ENCODE measurements at places on chromosomes 4 and X. TPM values are rescaled to one million over a fixed set of nuclear protein-coding genes. Genes with fewer than 3 reads are reported as not detected.

- no peak for DNase-seq
Measured at GRCh38 chr4:53556651-53557050, 34.6 kb downstream of the LNX1 start.

DNA sequence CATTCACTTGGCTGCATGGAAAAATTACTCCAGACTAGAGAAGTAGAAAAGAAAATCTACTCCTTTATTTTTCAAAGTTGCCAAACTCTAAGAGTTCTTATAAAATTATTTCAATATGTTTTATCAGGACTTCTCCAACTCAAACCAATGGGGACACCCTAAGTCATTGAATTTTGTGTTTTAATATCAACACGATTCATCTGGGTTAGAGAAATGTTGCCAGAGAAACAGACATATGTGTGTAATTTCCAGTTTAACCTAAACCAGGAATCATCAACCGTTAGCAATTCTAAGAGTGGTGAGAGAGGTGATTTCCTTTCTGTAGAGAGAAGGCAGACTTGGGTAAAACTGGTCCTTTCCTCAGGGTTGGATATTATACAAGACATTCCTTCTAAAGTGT is 291.8 kb downstream of the LDB2 start:
- no peak for DNase-seq

- no peak for DNase-seq
Measured at GRCh38 chr4:119794681-119795080, 166.1 kb upstream of the PDE5A start.

DNA sequence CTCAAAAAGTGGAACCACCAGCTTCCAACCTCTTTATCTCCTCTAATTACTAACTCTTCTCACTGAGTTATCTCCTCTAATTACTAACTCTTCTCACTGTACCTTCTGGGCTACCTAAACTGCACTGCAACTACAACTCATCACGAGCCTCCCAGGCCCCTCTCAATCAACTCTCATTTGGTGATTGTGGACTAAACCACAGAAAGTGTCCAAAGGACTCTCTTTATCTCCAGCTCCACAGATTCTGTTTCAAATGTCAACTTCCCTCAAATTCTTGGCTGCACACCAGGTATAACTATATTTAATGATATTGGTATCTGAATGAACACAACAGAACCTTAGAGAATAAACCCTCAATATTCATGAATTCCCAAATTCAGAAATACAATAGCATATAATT is 182.9 kb downstream of the MAML3 start:
- DNase-seq = no peak

- no peak for DNase-seq
Measured at GRCh38 chr4:176921256-176921655, 128.5 kb upstream of the VEGFC start.

DNA sequence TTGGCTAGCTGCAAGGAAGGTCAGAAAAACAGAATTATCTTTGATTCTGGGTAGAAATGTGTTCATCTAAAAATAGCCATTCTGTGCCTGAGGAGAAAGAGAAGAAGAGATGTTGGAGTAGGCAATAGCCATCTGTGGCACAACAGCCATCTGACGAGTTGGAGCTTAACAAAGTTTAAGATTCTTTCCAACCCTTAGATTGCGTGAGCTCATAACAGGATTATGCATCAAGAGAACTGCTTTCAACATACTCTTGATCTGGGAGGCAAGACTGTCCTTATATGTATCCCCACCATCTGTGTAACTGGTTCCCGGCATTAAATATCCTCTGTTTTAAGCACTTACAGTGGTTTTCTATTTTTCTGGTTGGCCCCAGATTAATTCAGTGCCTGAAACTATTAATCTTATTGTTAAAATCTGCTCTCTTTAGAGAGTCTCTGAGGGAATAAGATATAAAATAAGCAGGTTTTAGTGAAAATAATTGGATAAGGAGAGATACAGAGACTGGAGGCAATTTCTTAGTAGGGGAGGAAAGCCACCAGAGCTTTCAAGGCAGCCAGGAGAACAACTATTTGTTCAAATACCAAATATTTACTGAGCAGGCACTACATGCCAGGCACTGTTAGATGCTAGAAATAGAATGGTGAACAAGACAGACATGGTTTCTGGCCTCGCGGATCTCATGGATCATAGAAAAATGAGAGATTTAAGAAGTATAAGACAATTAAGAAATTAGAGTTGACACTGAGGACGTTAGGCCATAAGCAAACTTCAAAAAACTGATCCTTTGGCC is 398.0 kb downstream of the SMARCA1 start:
- no peak for DNase-seq

GRCh38 chr4:34365946-34366345 is 1878.4 kb downstream of the ARAP2 start:
- no peak for DNase-seq

DNA sequence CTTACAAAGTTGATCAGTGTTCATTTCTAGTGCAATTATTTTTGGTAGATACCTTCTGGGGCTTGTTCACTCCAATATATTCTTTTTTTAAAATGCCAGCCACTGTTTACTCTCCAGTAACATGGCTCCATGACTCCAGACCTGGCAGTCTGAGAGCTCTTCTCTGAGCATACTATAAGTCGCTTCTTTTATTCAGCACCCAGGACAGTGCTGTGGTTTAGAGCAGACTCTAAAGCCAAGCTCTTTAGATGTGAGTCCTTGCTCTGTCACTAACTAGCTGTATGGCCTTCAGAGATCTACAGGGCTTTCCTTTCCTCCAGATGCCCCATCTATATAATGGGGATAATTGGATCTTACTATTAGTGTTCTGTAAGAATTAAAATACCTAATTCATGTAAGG is 200.2 kb upstream of the FAM241A start:
- DNase-seq = no peak

DNA sequence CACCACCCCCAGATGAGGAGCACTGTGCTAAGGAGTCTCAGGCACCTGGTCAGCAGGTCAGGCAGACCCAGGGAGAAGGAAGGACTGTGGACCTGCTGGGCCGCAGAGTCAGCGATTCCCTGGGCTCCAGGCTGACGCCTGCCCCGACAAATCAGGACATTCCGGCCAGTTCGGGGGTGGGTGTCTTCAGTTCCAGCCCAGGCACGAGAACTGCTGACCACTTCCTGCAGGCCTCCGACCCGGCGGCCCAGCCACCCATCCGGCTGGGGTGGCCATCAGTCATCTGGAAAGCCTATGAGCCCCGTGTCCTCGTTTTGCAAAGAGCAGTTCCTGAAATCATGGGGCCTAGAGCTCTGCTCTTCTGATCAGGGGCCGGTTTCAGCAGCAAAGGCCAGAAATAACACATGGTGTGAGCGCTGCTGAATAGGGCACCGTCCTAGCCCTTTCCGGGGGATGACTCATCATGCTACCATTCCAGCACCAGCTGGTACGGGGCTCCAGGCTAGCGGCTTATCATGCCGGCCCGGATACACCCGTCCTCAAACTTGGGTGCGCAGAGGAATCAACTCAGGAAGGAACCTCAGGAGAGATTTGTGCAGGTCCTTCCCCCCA is 7.8 kb upstream of the SH3TC1 start:
- DNase-seq = no peak

GRCh38 chr4:36029951-36030350 is 214.4 kb downstream of the ARAP2 start:
- DNase-seq = no peak

DNA sequence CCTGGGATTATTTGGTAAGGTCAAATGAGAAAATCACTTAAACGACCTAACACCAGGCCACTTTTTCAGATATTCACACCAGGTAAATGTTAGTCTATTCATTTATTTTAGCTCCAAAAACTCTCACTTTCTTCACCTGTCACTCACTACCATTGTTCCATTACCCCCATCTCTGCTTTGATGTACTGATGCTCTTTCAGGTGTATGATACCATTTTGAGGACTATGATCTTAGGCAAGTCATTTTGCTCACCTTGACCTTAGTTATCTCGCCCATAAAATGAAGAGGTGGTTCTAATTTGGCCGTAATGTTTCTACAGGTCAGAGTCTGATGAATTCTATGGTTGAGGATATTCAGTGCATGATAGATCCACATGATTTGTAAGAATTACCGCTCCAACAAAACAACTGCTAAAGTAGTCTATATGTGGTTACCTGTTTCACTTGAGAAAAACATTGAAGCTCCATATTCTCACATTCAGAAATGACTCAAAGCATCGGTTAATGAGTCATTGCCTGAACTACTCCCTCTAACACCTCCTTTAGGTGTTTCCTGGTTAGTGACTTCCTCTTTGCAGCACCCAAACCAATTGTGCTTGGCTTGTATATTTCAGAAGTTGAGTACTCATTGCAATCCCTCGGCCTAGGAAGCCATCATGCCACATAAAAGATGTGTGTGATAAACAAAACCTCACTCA is 4.5 kb downstream of the DTHD1 start:
- DNase-seq = no peak

DNA sequence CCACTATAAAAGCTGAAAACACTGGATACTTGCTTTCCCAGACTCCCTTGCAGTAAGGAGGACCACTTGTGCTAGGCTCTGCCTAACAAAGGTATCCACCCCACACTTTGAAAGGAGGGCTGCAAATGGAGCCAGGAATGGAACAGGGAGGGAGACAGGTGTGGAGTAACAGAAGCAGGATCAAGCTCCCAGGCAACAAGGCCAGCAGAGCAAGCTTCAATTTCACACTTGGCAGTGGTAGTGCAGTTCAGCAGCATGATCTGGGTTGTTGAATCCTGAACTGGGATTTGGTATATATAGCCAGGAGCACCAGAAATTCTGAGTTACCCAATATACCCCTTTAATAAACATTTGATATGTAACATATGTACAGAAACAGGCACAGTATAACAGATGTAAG is 9.8 kb downstream of the LAMP2 start:
- DNase-seq = no peak

- DNase-seq = no peak
Measured at GRCh38 chr4:135538698-135539097, 1337.1 kb upstream of the PABPC4L start.

GRCh38 chrX:16975233-16975632 is 28.8 kb downstream of the REPS2 start:
- no peak for DNase-seq

GRCh38 chr4:134470544-134470943 is 269.0 kb upstream of the PABPC4L start:
- DNase-seq = no peak

C4orf36 gene
- not detected for total RNA-seq

TKTL1 gene
- 0.78 TPM for total RNA-seq

BTK gene
- total RNA-seq = 140 TPM

PHF8 gene
- 41.5 TPM for total RNA-seq

SCLT1 gene
- 46.7 TPM for total RNA-seq

EDA gene
- total RNA-seq = 3.2 TPM

GPR50 gene
- not detected for total RNA-seq

Measured in OCI-LY7 (cell line).